ENCODE measurements at places on chromosomes 16 and 17.
A peak's percentile ranks its signal among the peaks of the same experiment; 100 is the strongest.

GRCh38 chr17:32672711-32673110 lies 185.9 kb downstream of the CDK5R1 start:
- DNase-seq: no peak

- DNase-seq: no peak
Measured at GRCh38 chr16:29030086-29030840, 45.4 kb downstream of the LAT start.

- DNase-seq: no peak
Measured at GRCh38 chr16:64159976-64160375, 961.9 kb downstream of the CDH11 start.

DNA sequence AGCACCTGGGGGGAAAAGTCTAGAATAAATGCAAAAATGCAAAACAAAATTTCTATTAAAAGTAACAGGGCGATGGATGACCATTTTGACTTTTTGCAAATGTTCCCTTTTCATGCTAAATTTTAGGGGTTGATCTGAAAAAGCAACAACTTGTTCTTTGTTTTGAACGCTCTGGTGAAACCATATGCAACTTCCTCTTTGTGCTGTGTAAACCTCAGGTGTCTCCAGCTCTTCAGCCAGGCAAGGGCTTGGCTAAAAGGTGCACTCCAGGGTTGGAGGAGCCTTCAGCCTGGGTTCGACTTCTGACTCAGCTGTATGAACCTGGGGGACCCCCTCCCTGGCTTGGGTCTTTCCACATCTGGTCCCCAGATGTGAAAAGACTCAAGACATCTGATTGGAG lies 9.5 kb downstream of the IRF8 start:
- DNase-seq: no peak

- no peak for DNase-seq
Measured at GRCh38 chr16:85623997-85624601, 11.0 kb downstream of the GSE1 start.

GRCh38 chr17:35099908-35100307 lies 19.8 kb downstream of the RAD51D start:
- DNase-seq: no peak

DNA sequence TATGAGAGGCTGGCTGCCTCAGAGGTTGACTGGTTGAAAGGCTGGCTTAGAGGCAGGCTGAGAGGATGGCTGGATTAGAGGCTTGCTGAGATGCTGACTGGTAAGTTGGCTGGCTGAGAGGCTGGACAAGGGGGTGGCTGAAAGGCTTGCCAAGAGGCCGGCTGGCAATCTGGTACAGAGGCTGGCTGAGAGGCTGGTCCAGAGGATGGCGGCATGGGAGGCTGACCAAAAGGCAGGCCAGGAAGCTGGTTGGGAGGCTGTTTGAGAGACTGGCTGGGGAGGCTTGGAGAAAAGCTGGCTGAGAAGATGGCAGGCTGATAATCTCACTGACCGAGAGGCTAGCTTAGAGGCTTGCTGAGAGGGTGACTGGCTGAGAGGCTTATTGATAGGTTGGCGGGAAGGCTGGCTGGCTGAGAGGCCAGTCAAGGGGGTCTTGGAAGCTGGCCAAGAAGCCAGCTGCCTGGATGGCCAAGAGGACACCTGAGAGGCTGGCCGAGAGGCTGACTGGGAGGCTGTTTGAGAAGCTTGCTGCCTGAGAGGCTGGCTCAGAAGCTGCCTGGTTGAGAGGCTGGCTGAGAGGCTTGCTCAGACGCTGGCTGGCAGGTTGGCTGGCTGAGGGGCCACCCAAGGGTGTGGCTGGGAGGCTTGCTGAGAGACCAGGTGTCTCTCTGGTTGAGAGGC lies 34.2 kb upstream of the ACSM2B start:
- DNase-seq: no peak

DNA sequence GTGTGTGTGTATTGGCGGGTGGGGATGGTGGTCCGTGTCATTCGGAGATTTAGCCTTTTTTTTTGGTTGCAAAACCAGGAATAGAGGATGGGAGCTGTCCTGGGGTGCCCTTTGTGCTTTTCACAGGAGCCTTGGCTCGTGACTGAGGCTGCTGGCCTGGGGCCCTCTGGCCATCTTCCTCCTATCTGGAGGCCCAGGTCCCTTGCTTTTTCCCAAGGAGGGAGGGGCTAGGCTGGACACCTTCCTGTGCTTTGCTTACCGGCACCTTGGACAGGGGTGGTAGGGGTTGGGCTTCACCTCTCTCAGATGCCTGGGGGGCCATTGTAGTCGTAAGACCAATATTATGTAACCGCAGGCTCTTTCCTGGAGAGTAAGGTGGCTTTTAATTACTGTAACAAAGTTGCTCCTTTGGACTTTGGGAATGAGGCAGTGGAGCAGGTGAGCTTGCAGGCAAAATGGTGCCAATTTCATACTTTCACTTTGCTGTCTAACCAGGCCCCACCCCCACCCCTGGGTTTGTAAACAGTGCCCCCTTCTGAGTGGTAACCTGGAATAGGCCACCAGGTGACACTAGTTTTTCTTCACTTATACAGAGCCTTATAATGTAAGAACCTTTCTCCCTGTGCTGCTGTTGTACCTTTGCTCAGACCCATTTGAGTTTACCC lies 1.2 kb downstream of the DYNLL2 start:
- DNase-seq: peak; percentile 37

DNA sequence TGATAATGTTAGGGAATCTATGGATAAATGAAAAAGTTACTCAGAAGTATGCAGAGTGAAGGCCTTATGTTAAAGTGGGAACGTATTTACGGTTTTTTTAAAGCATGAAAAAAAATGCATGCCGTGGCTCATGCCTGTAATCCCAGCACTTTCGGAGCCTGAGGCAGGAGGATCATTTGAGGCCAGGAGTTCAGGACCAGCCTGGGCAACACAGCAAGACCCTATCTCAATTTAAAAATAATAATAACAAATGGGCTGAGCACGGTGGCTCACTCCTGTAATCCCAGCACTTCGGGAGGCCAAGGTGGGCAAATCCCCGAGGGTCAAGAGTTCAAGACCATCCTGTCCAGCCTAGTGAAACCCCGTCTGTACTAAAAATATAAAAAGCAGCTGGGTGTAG lies 6.0 kb downstream of the POLR2A start:
- no peak for DNase-seq

DNA sequence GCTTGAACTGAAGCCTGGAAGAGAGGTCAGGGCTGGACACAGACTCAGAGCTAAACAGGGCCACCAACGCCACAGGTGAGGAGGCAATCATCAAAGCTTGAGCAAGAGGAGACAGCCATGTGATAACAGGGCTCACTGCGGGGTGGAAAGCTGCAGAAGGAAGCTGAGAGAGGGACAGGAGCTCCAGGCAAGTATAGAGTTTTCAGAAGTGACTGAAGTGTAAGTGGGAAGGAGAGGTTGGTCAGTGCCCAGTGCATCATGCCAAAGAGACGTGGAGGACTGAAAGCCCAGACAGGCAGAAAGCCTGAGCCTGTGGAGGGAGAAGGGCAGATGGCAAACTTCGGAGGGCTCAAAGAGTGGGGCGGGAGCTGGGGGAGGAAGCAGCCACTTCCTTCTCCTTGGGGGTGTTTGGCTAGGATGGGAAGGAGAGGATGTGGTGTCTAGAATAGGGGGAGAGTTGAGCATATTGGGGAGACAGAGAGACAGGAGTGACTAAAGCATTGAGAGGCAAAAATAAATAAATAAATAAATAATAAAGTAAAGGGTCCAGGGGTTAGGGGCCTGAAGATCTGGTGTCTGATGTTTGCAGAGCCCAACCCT lies 2.6 kb downstream of the KIFC3 start:
- DNase-seq: no peak

DNA sequence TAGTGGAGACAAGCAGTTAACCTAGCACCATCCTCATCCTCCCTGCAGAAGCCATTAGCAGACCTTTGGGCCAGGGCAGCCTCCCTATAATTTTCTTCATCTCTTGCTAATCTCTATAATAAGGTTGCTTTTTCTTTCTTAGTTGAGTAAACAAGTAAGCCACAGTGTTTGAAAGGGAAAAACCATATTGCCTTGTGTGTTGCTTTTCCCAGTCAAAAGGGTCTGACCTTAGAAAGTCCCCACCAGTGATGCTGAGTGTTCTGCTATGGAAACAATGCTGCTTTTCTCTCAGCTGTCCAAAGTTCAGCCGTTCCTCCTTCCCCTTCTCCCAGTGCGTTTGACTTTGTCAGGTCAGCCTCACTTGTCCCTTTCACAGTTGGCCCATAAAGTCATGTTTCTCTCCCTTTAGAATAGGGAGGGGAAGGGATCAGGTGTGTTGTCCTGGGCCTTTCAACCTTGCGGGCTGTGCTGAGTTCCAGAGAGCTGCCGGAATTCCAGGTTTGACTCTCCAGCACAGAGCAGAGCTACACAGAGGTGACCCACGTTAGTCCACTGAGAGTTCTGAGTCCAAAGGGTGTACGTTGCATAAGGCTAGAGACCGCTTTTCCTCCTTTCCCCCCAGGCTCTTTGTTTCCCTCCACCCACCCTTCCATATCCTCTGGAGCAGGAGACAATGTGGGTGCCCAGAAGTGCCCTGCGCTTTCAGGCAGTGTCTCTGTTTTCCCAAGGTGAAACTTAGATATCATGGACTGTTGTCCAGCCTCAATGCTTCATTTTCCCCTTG lies 15.9 kb upstream of the CLEC18C start:
- no peak for DNase-seq

DNA sequence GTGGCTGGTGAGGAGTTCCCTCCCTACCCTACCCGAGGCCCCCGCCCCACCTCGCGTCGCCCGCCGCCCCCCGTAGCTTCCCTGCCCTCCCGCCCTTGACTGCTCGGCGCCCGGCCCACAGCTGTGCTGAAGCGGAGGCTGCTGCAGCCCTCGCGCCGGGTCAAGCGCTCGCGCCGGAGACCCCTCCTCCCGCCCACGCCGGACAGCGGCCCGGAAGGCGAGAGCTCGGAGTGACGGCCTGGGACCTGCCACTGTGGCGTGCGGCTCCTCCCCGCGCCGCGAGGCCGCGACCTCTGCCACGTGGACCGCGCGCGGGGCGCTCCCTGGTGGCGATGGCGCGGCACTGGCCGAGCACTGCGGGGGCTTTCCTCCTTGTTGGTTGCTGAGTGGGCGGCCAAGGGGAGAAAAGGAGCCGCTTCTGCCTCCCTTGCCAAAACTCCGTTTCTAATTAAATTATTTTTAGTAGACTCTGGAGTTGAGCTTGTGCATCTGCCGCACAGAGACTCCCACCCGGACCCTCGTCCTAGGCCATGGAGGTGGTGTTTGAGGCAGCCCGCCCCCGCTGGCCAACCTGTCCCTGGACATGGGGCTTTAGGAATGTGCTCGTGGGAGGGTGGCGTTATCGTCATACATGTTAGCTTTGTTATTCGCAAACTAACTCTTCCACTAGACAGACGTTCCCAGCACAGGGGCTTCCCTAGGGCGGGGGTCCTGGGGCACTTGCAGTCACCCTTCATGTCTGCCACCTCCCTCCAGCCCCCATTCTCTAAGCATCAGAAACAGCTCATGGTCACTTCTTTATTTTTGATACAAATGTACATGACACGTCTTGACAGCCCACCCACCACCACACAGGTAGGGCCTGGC lies 4.4 kb downstream of the TP53I13 start:
- DNase-seq: no peak

DNA sequence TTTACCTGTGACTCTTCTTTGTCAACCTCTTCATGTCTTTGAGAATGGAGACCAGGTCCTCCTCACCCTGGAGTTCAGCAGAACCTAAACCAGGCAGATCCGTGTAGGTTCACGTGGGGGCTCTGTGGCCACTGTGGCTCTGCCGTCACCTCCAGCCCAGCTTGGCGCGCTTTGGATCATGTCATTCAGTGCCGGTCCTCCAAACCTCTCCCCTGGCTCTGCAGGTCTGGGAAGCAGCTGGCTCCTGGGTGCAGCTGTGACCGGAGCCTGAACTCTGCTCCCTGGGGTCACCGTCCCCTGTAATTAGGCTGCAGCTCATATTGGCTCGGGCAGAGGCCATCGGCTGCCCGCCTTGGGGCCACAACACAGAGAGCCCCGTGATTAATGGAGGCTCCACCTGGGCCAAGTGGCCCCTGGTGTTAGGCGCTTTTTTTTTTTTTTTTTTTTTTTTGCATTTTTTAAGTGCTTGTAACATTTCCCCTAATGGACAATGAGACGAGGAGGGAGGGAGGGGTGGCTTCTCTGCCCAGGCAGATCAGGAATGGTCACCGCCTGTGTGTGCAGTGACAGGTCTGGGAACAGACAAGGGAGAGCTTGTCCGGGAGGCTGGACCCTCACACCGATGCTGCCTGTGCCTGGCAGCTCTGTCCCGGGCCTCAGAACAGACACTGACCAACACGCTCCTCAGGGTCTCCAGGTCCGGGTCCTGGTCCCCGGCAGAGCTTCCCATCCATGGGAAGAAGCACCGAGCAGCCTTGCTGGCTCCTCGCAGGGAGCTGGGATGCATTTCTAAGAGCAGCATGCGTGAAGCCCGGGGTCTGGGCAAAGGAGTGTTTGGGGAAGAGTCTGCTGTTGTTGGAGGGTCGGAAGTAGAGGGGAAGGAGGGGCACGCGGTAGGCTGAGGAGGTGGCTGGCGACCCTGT lies 247.9 kb downstream of the SEC14L1 start:
- no peak for DNase-seq

DNA sequence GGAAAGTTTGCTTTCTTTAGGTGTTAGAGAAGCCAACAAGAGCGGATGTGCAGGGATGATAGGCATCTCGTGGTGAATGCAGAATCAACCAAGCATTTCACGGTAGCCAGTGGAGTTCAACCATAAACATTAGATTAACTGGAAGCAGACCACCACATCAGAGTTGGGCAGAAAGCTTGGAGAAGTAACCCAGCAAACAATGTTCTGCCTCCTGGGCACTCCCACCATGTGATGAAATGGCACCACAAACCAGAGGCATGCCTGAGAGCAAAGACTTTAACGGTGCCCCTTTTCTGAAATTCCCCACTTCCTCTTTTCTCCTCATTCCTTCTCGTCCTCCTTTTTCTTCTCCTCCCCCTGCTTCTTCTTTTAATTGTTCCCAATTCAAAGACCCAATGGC lies 193.5 kb upstream of the ANKFN1 start:
- no peak for DNase-seq

GRCh38 chr17:81890447-81891302 lies 711 bp downstream of the ALYREF start:
- DNase-seq: no peak

GRCh38 chr17:70181376-70181775 lies 12.0 kb downstream of the KCNJ2 start:
- no peak for DNase-seq

DNA sequence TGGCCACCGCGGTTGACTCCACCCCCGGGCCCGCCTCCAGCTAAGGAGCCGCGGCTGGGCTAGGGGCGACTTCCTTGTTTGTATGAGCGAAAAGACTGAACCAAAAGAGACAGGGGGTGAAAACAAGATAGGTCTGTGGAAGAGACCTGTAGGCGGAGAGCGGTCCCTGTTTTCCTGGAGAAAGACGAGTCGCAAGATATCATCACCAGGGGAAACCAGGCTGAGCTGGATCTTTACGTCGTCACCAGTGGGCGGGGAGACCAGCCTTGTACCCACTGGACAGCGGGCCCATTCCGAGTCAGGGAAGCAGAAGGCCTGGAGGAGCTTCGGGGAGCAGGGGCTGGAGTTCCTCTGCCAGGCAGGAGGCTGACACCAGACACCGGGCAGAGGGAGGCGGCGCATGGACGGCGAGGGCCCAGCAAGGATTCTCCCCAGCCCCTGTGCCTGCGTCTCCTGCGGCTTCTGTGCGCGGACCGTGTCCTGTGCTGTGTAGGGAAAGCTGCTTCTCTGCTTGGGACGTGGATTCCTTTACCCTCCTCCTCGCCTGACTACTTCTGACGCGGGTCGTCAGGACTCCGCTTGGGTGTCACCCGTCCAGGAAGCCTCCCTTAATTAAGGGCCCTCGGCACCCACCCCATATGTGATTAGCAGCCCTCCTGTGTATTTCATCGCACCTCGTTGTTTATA lies 10.3 kb upstream of the ARL4D start:
- DNase-seq: no peak

- no peak for DNase-seq
Measured at GRCh38 chr16:48487287-48487686, 102.1 kb upstream of the SIAH1 start.

GRCh38 chr16:30688701-30689100 lies 10.3 kb upstream of the SRCAP start:
- no peak for DNase-seq

Data from stimulated activated CD4-positive, alpha-beta T cell treated with anti-CD3 and anti-CD28 coated beads, Interleukin-2, amount 100 ng/mL, for 4 hours (primary cell).